Endodermal cell (in vitro differentiated cells): ENCODE measurements at places on chromosomes 12 and 14. TPM values are rescaled to one million over a fixed set of nuclear protein-coding genes. Genes with fewer than 3 reads are reported as not detected.

DNA sequence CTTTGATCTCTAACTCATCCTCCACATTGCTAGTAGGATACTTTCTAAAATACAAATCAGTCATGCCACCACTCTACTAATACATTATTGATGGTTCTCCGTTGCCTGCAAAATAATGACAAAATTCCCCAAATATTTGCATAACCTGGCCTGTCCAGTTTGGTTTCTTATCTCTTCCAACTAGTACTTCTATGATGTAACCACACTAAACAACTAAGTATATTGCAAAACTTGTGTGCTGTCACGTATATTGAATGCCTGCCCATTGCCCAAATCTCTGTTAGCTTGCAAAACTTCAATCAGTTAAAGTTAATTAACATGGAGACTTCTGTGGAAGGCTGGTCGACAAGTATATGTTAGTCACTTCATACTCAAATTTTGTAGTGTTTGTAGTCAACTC, 6.5 kb downstream of the OR6C74 start:
- no peak for DNase-seq

GRCh38 chr12:24750263-24750662, 198.6 kb downstream of the BCAT1 start:
- no peak for DNase-seq

GRCh38 chr14:21047378-21047781, 5.2 kb downstream of the RNASE7 start:
- no peak for DNase-seq

POTEM gene
- not detected in 2 replicates for total RNA-seq
